ENCODE measurements at places on chromosomes 5 and 9.

DNA sequence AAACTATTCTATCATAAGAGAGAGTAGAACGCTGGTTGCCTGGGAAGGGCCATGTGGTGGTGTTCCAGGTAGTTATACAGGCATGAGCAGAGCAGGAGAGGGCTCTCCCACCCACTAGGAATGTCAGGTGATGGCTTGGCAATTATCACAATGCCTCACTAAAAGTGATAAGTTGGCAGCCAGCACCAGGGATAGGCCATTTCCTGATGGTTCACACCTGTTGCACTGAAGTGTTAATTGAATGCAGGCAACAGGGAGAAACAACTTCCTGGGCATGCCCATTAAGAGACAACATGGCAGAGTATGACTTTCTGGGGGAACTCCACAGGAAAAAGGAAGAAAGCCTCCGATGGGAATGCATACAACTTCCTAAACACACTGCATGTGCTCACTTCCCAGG is 593.2 kb downstream of the ELAVL2 start:
- DNase-seq = no peak

DNA sequence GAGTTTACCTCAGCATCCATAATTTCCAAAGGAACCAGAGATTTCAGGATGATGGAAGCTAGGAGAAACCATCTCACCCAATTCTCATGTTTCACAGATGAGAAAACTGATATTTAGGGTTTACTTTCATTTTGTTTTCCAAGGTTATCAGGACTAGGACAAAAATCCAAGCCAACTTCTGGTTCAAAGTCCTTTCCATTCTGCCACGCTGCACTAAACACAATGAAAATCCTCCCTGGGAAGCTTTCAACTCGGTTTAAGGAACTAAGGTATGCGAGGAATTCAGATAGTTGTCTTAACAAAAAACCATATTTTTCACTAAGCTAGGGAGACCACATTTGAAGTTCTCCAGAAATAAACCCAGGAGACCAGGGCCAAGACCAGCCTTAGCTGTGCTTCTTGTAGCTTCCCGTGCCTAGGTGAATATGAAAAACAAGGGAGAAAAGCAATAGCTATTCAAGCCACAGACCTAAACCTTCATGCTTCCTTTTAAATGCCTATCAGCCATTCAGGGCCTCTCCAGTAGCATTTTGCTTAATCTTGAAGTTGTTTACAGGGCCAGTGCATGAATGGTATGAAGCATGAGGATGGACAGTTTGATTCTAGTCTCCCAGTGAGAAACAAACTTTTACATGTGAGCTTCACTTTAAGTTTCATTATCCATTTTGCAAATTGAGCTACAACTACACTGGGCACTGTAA is 167.9 kb downstream of the DENND1A start:
- DNase-seq = no peak

- DNase-seq = no peak
Observed at GRCh38 chr5:99331061-99331460, 402.3 kb upstream of the CHD1 start.

DNA sequence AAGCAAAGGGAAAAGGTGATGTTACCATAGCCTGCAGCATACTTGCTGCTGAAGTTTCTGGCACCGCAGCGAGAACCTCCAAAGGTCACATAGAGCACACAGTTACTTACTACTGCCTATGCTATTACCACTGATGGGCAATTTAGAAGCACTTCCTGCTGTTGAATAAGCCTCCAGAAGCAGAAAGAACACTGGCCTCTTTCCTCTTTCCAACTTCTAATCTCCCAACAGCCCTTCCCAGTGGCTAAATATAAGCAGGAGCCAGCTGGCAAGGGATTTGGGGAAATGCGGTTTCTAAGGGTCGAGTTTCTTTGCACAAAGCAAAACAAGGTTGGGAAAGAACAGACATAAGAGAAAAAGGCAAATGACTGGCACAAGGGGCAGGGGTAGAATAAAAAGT is 669.2 kb upstream of the ACO1 start:
- no peak for DNase-seq

DNA sequence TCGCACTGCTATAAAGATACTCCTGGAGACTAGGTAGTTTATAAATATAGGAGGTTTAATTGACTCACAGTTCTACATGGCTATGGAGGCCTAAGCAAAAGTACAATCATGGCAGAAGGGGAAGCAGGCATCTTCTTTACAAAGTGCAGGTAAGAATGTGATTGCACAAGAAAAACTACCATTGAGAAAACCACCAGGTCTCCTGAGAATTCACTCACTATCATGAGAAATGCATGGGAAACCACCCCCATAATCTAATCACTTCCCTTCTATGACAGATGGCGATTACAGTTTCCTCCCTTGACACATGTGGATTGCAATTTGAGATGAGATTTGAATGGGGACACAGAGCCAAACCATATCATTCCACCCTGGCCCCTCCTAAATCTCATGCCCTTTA is 121.2 kb upstream of the ST8SIA4 start:
- DNase-seq = no peak
